Activated naive CD8-positive, alpha-beta T cell treated with anti-CD3 and anti-CD28 coated beads, Interleukin-2, amount 10 ng/mL, durations not matched to agents 7 days and 5 days (primary cell): ENCODE measurements at places on chromosomes 5 and 9. TPM values are rescaled to one million over a fixed set of nuclear protein-coding genes. Genes with fewer than 3 reads are reported as not detected.

- no peak for DNase-seq
Measured at GRCh38 chr5:171770153-171770552, 15.5 kb upstream of the SMIM23 start.

DNA sequence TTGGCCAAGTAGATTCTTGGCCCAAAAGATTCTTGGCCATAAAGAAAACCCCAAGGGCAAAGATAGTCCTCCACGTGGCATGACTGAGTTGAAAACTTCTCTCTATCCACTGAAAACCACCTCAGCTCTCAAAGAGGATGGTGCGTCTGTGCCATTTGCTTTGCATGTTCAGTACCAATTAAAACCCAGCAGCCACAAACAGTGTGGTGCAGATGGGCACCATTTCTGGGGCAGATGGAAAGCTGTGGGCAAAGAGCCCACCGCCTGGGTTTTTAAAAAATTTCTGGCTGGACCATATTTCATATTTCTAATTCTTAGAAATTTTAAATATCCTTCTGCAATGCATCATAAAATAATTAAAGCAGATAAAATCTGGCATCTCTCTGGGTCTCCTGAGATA, 84.5 kb upstream of the PUM3 start:
- no peak for DNase-seq

DNA sequence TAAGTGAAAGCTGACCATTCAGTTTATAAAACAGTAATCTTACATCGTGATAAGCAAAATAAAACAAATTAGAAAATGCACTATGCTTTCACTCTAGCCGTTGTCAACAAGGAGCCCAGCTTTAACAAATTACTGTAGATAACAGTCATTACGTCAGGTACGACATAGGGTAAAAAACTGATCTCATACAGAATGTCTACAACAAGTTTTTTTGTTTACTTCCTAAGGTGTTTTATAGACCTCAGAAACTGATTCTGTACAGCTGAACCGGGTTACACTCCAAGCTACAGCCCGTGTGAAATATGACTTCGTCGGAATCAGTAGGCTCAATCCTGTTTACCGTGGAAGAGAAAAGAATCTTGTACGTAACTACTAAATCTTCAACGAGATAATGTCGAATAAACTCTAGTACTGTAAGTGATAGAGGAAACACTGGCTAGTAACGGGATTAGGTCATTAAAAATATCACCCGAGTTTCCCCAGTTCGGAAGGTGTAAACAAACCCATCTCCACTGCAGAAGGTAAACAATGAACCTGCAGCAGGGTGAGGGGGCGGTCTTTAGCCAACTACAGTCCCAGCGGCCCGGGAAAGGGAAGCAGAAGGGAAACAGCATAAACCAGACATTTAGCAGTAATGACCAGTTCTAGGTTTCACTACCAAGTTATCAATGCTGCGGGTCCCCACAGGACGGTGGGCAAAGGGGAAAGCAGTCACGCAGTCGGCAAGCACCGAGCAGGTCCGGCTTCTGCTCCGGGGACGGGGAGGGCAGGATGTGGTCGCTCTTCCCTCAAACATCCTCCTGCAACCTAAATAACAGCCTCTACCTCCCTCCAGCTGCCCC, 1.1 kb downstream of the RICTOR start:
- DNase-seq, result no peak

DNA sequence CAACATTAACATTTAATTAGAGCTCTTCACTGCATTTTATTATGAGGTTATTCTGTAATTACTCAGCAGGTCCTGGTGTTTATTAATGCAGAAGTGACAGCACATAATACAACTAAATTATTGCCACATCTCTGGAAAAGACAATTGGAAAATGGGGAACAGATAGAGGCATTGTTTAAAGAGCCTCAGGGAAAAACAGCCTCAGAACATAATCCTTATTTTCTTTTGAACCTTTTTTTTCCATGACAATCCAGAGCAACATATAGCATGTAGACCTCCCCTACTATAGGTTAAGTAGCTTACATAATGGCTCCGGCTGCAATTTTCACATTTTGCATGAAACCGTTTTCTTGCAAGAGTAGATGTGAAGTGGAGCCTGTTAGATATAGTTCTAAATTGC, 87.2 kb downstream of the RMI1 start:
- no peak for DNase-seq

DNA sequence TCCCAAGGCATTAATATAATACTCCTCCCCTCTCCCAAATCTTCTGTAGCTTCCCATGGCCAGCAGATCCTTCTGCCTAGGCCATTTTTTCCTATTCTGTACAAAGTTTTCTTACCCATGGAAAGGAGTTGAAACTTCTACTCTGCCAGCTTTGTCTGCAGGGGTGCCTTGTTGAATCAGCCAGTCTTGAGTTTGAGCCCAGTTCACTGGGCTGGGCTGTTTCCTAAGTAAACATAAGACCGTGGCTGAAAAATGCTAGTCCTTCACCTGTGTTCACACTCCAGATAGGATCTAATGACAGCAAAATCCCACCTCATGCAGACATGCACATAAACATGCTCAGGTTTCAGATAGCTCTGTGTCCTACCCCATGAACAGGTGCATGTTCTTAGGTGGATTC, 10.4 kb downstream of the TEX48 start:
- DNase-seq, result no peak

- no peak for DNase-seq
Measured at GRCh38 chr5:158987231-158987630, 112.5 kb downstream of the EBF1 start.

GRCh38 chr5:79567926-79568549, 44.2 kb upstream of the TENT2 start:
- no peak for DNase-seq

DNA sequence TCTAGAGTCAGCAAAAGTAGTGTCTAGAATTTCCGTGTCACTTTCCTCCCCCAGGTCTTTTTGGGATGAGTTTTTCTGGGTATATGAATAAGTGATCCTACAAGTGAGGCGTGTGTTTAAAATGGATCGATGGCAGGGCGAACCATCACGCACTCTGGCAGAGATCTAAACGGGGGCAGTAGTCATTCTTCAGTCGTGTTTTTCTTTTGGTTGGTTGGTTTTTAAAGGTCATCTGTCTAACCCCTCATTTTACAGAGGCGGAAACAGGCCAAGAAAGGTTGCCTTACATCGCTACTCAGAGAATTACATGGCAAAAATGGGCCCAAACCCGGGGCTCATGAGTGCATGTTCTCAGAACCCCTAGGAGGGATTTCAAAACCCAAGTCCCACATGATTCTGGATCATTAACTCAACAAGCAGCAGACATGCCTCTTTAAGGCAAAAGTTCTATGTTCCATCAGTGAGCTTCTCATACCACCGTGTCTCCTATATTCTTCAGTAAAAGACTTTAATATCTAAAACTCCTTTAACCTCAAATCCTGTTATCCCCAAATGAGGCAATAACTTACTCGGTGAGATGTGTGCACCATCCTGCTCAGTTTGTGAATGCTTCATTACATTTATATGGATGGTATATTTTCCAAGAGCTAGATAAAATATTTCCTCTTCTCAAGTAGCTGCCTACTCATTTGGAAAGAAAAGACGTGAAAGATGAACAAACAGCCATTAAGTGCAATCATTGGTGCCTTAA, 145.8 kb downstream of the AOPEP start:
- no peak for DNase-seq

DNA sequence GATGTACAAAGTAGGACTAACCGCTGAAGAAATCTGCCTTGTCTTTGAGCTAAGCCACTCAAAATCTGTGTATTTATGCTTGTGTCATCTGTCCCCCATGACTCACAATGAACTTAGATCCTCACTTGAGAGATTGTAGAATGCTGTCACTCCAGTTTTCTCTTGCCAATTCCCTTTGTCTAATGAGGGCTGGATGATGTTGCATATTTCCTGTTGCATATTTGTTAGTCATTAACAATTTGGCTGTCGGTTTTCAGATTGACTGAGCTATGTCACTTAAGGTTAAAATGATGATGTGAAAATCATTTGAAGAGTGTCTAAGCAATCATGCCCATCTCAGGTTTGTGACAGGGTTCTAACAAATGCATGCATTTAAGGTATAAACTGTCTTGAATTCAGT, 481.7 kb downstream of the CDH10 start:
- DNase-seq, result no peak

GRCh38 chr9:126534431-126535186, 79.1 kb upstream of the LMX1B start:
- DNase-seq, result no peak

- DNase-seq, result no peak
Measured at GRCh38 chr5:106843812-106844416, 826.8 kb downstream of the EFNA5 start.

MYOZ3 gene
- 0.14 TPM for total RNA-seq

KIAA1958 gene
- 13.3 TPM for total RNA-seq

GLRX gene
- total RNA-seq, result 70.6 TPM

CFAP77 gene
- total RNA-seq, result not detected

DNLZ gene
- total RNA-seq, result 17.0 TPM

P4HA2 gene
- total RNA-seq, result 10.1 TPM

MARCHF3 gene
- total RNA-seq, result 2.4 TPM

PIP5K1B gene
- total RNA-seq, result 0.36 TPM
